ENCODE measurements at places on chromosomes 6 and 20.

GRCh38 chr20:62145688-62146018, 2.1 kb downstream of the SS18L1 start:
- no peak for DNase-seq

- DNase-seq, result no peak
These were observed 121.0 kb downstream of the BTBD9 start for GRCh38 chr6:38518511-38519304.

- DNase-seq, result no peak
These were observed 30.8 kb upstream of the CEP162 start for GRCh38 chr6:84258268-84258667.

- DNase-seq, result no peak
These were observed 261.9 kb downstream of the PHF3 start for GRCh38 chr6:63897459-63897858.

- peak; percentile 94 for DNase-seq
These were observed at the start of gene MANEA for GRCh38 chr6:95577304-95578105. MANEA (plus strand) TSS chr6:95577535; CDS start chr6:95586440, 8,905 bp downstream.

- no peak for DNase-seq
These were observed 142.1 kb upstream of the MLN start for GRCh38 chr6:33945931-33946330.

- no peak for DNase-seq
These were observed 26.9 kb downstream of the ARMC2 start for GRCh38 chr6:108875161-108875555.

- no peak for DNase-seq
These were observed 102.3 kb downstream of the EDN3 start for GRCh38 chr20:59402681-59403080.

DNA sequence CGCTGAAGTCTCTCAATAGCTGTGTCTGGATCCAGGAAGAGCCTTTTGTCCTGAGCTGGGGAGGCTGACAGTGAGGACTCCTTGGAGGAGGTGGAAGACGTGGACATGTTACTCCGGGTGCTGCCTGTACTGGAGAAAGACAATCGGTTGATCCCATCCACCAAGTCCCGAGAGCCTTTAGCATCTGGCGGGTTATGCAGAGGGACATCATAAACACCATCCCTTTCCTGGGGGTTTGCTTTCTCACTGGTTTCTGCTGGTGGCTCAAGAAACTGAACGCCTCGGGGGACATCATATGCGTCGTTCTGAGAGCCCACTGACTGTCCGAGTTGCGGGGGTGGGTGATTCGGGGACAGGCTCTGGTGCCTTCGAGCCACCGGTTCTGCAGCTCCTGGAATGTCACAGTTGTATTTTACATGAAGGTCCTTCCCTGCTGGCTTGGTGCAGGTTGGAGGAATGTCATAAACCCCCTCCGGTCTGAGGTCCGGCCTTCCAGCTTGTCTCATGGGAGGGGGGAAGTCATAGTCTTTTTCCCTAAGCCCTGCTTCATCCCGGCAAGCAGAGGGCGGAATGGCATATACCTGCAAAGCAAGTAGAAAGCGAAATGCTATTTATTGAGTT, 41.7 kb downstream of the NEDD9 start:
- DNase-seq, result no peak

GRCh38 chr6:7640607-7641577, 50.9 kb downstream of the SNRNP48 start:
- DNase-seq, result no peak

GRCh38 chr6:37615564-37616340, 81.9 kb downstream of the MDGA1 start:
- DNase-seq, result no peak

GRCh38 chr6:36196113-36196879, at the start of gene BRPF3:
BRPF3 (plus strand) TSS chr6:36196744; CDS start chr6:36200323, 3,579 bp downstream.
- DNase-seq, result no peak

DNA sequence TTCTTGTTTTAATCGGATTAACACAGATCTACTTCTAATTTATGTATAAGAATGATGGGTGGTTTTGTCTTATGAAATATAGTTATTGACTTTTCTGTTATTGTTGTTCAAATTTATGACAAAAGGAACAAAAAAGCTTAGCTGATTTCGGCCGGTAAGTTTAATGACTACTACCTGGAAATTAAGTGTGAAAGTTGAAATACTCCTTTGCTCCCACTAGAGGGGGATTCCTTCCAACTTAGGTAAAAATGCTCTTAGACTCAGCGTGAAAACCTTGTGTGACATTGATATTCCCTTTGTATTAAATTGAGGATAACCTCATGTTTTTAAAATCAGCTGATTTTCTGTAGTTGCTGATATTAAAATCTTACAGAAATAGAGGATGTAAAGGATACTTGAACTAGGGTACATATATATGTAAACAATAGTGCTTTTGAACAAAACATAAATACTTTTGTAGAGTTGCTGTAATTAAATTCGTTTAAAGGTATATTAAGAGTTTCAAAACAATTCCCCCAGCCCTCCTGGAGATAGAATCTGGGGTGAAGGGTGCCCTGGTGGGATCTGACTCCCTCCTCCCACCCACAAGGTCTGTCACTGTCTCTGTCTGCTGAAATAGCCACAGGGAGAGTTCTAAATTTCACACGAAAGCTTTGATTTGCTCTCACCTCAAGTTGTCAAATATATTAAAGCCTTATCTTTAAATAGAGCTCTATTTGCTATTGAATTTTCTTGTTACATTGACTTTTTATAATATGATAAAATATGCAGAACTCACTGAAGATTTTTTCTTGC, 257.5 kb downstream of the ARID1B start:
- DNase-seq, result no peak

DNA sequence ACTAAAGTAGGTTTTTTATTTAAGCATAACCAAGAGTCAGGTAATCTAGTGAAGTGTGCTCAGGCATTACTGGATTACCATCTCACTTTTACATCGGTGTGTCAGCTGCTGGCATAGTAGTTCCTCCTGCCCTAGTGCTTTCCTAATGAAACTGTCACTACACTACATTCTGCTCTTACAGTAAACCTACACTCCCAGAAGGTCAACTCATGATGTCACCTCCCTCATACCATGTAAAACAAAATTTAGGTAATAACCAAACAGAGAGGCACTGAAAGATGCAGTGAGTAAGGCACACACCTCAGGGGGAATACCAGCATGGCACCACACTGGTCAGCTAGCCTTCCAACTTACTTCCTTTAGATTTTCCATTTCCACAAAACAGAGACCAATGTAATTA, 23.3 kb downstream of the HUS1B start:
- DNase-seq, result no peak

GRCh38 chr6:2467929-2468600, 222.7 kb upstream of the GMDS start:
- DNase-seq, result no peak

DNA sequence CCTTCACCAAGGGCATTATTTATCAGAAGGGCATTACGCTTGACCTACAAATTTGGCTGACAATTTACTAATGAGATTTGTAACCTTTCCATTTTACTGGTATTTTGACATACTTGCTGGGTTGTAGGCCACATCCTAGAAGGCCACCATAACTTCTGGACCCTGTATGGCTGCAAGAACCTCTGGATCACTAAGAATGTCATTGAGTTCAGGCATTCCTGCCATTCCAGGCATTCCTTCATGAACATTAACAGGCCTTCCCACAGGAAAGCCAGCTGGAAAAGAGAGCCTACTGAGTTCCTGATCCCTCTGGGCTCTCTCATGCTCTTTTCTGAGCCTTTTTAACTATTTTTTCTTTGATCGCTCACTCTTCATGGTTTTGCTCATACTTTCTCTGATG, 28.4 kb upstream of the SLC35A1 start:
- DNase-seq, result no peak

GRCh38 chr20:431012-431904, 23.2 kb downstream of the RBCK1 start:
- DNase-seq, result no peak

DNA sequence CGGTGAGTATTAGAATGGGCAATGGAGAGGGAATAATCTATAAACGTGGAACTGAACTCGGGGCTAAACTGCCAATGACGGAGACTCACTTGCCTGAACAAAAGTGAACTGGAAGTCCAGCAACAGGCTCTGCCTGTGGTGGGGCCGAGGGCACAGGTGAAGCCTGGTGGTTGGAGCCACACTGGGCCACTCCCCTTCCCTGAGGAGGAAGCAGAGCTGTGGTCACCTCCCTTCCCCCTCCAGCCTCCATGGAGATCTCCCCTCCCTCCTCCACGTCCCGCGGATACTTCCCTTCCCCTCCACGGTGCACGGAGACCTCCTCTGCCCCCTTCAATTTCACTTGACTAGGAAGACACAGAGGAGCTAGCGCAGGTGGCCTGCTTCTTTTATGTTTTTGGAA, 14.7 kb upstream of the DSP start:
- no peak for DNase-seq

- no peak for DNase-seq
These were observed 395.0 kb downstream of the CDKAL1 start for GRCh38 chr6:20929283-20929682.

DNA sequence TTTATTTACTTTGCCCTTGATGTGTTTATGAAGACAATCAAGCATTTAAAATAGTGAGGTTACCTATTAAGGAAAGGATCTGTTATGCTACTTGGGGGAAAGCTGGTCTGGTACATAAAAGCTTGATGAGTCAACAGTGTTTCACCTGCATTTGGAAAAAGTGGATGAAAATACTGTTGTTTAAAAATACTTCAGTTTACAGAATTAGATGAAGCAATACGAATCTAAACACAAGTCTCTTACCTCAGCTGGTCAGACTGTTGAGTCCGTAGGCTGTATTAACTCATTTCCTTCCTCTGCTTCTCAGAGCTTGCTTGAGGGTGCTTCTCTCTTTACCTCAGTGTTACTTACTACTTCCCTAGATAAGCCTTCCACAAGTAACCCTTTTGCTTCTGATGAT, 36.1 kb downstream of the NKX2-4 start:
- no peak for DNase-seq

GRCh38 chr20:3072530-3073250, 1.3 kb downstream of the OXT start:
- no peak for DNase-seq

DNA sequence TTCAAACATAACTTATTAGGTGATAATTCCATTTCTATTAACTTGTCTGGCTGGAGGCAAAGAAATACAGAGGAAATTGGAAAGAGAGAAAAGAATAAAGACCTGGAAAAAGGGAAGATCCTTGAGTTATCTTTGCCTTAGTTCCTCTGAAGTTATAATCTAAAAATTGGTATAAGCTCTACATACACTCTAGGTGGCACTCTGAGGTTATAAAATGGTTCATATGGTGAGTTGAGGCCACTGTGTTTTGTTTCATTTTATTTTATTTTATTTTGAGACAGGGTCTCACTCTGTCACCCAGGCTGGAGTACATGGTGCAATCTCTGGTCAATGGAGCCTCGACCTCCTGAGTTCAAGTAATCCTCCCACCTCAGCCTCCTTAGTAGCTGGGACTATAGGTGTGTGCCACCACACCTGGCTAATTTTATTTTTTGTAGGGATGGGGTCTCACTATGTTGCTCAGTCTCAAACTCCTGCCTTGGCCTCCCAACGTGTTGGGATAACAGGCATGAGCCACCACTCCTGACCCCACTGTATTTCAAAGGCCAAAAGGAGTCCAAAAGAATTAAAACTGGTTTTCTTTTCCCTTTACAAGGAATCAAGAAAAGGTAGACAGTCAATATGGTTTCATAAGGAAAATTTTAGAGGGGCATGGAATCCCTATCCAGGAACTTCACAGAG, 19.4 kb downstream of the GPX6 start:
- DNase-seq, result no peak

GRCh38 chr6:36230371-36230770, 33.8 kb downstream of the BRPF3 start:
- DNase-seq, result no peak

DNA sequence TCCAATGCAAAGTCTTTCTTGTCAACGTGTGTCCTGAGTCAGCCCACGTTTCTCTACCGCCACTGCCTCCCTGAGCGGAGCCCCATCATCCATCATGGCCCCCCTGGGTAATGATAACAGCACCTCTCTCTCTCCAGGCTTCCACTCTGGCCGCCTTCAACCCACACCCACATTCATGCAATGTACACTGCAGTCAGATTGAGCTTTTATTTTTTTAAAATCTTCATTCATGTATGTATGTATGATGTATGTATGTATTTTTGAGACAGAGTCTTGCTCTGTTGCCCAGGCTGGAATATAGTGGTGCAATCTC, 245.2 kb downstream of the PREX1 start:
- no peak for DNase-seq

GRCh38 chr20:8082989-8083388, 49.1 kb upstream of the PLCB1 start:
- DNase-seq, result no peak

GRCh38 chr6:22470454-22471131, 98.8 kb upstream of the HDGFL1 start:
- DNase-seq, result no peak

- DNase-seq, result no peak
These were observed 75.1 kb downstream of the ADGRG6 start for GRCh38 chr6:142376800-142377496.

GRCh38 chr6:158793432-158793831, 25.7 kb downstream of the EZR start:
- no peak for DNase-seq

DNA sequence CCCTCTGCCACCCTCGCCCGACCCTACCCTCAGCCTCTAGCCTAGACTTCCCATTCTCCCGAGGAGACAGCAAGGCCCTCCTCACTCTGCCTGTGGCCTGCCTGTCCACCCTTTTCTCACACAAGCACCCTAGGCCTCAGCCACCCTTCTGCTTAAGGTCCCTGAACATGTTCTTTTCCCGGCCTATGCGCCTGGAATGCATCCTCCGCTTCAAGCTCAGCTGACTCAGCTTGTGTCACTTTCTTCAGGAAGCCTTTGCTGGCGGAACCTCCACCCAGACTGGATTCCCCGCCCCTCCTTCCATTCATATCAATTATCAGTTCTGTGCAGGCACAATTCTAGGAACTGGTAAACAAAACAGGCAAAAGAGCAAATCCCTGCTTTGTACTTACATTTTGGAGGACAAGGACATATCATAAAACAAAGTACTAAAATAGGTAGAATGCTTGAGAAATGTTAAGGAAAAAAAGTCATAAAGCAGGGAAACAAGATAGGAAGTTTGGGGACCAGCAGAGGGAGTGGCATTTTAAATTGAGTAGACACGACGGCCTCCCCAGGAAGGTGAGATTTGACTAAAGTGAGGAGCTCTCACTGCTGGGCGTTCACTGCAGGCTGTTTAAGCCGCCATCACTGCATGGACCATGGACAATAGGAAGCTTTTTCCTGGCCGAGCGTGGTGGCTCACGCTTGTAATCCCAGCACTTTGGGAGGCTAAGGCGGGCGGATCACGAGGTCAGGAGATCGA, 17.9 kb upstream of the SNHG17 start:
- DNase-seq, result no peak

DNA sequence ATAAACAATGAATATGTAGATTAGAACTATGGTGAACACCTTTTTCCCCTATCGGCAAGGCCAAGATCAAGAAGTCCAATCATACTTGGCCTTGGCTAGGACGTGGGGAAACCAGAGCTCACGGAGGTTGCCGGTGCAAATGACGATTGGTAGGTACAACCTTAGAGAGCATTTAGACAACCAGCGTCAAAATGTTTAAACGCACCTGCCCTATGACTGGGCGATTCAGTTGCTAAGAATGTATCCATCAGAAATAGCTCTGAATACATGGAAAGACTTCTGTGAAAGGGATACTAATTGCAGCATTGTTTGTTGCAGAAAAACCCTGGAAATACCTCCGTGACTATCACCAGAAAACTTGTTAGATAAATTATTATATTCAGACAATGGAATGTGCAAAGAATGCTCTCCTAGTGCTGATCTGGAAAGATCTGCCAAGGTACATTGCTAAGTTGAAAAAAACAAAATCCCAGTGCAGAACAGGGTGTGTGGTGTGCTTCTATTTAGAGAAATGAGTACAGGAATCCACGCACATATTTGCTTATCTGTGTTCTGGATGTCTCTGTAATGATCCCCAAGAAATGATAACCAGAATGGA, 48.0 kb upstream of the PTPN1 start:
- no peak for DNase-seq

Measured in vagina (tissue), 2 donors.